Skeletal muscle cell (primary cell): ENCODE measurements at places on chromosomes 2 and 18.

DNA sequence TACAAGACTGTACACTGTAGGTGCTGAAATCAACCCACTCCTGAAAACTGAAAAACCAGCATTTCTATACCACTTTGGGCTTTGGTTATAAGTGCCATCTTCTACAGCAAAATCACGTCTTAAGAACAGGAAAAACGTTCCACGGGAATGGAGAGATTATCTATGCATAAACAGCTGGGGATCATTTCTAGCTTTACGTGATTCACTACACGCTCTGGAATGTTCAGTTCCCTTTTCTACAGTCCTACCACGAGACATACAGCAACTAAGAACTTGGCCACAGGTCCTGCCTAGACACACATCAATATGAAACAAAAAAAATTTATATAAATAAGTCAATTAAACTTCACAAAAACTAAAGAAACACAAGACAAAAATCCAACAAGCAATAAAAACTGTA is 3.6 kb downstream of the CXCR4 start:
- no peak for DNase-seq

DNA sequence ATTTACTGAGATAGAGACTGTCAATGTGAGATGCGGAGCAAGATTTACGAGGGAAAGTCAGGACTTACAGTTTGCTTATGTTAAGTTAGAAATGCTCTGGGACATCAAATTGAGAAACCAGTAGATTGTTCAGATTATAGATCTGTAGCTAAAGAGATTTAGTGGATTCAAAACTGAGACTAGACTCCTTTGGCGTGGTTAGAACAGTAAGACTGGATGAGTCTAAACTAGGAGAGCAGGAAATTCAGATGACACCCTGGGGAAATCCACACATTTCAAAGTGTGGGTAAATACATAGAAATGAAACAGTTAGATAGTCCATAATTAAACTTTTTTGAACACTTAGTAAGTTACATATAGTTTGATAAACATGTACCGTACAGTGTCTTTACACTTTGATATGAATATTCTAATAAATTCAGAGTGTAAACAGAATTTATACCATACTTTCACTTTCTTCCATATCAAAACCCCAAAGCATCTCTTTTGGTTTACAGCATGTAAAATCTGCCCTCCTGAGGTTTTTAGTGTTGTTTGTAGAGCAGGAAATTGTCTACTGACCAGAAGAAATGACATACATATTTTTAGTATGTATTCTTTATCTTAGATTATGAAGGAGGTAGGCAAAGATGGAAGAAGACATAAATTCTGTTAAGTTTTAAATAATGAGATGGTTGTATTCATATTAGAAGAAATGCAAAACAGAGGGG is 231.5 kb downstream of the NYAP2 start:
- no peak for DNase-seq

DNA sequence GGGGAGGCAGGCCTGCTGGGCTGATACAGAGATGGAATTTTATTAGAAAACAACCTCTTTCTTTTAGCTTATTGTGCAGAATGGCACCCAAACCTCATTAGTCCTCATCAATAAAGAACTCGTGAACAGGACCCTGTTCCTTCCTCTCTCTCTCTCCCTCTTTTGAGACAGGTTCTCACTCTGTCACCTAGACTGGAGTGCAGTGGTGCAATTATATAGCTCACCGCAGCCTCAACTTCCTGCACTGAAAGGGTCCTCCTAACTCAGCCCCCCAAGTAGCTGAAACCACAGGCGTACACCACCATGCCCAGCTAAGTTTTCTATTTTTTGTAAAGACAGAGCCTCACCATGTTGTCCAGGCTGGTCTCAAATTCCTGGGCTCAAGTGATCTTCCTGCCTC is 21.7 kb upstream of the AP1S3 start:
- DNase-seq, result no peak

GRCh38 chr2:68565858-68566257 is 77.5 kb upstream of the PROKR1 start:
- DNase-seq, result no peak

DNA sequence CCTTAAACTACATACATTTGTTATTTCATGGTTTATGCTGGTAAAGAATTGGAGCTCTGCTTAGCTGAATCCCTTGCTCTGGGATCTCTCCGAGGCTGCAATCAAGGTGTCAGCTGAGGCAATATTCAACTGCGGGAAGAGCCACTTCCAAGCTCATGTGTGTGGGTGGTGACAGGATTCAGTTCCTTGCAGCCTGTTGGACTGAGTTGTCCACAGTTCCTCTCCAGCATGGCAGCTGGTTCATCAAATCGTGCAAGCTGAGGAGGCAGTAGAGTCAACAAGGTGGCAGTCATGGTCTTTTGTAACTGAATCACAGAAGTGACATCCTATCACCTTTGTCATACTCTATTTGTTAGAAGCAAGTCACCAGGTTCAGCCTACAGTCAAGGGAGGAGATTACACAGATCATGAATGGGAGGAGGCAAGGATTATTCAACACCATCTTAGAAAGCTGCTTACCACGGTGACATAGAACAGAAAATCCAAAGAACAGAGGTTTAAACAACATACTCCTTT is 56.9 kb downstream of the CTIF start:
- no peak for DNase-seq

- DNase-seq, result no peak
These were observed 28.3 kb downstream of the ADAM23 start for GRCh38 chr2:206471524-206472062.

DNA sequence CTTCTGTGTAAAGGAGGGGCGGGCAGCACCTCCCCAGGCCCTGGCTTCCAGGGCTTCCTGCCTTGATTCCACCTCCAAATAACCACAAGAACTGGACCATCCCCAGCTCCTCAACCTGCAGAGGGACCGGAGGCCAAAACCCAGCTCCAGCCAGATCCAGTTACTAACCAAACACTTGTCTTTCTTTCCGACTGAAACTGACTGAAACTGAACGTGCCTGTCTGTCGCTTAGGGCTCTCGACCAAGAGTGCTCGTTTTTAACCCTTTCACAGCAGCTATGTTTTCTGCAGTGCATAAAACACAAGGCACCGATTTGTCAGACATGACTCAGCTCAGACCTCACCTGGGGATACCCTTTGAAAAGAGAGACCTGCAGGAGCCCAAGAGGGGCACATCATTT is 249.9 kb upstream of the SIX2 start:
- no peak for DNase-seq

GRCh38 chr2:3282056-3282998 is 95.3 kb downstream of the EIPR1 start:
- DNase-seq, result no peak

- DNase-seq, result no peak
These were observed 96.9 kb downstream of the COPS8 start for GRCh38 chr2:237182422-237183123.

DNA sequence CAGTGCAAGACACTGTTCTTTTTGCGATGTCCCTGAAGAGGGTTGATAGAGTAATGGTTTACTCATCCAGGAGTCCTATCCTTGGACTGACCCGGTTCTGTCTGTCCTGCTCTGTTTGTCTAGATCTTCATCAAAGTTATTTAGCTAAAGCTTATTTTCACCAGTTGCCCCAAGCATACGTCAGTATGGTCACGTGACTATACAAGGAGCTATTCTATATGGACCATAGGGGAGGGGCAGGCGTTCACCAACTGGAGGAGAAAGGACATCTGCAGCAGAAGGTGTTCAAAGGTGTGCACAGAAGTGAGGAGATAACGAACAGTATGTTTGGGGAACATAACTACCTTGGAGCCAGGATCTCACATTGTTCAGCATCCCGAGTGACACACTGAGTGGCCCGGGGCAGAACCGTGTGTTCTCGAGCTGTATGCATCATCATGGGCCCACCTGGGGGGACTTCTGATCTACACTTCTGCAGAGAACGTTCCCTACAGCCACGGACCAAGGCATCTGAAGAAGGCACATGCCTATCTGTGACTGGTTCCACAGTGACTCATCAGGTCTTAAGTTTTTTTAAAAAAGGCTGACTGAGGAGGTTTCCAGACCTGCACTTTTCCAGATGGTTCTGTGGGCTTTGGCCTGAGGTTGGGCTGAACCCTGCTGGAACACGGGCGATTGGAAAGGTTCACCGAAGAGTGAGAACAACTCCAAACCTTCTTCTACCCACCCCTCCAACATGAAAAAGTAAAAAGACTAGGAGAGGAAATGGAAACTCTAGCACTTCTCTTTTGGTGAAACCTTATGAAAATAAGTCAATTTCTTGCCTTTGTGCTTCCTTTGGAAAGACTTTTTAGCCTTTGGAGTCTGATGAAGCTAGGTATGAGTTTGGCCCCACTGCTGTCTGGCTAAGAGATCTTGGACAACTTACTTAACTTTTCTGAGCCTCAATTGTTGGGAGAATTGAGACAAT is 68.6 kb upstream of the YWHAQ start:
- peak; percentile 52 for DNase-seq

DNA sequence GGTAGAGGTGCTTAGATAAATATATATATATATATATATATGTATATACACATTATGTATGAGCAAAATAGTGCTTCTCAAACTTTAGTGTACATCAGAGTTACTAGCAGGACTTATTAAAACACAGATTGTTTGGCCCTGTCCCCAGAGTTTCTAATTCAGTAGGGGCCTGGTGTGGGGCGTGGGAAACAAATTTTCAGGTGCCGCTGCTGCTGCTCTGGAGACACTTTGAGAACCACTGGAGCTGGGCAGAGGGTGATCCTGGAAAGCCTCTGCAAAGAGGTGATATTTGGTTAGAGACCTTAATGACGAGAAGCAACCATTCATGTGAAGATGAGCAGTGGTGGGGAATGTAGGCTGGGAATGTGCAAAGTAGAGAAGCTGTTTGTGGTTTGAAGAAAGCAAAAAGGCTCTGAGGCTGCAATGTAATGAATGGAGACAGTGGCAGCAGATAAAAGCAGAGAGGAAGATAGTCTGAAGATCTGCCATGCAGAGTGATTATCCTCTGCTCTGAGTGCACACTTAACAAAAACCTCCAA is 142.9 kb downstream of the PLCL1 start:
- no peak for DNase-seq

DNA sequence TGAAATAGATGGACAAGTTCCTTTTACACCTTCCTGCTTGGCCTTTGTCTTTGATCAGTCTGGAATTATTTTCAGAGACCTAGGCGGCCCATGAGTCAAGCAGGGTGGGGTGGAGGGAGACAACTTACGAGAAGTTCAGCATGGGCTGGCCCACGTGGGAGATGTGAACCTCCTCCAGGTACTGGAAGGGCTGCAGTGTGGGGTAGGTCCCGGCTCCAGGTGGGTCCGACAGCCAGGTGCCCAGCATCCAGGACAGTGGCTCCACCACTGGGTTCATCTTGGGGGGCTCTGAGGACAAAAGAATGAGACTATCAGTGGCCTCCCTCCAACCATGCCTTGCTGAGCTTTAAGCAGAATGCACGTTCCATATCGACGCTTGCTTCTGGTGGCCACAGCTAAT is 30.8 kb downstream of the THAP4 start:
- DNase-seq, result no peak

DNA sequence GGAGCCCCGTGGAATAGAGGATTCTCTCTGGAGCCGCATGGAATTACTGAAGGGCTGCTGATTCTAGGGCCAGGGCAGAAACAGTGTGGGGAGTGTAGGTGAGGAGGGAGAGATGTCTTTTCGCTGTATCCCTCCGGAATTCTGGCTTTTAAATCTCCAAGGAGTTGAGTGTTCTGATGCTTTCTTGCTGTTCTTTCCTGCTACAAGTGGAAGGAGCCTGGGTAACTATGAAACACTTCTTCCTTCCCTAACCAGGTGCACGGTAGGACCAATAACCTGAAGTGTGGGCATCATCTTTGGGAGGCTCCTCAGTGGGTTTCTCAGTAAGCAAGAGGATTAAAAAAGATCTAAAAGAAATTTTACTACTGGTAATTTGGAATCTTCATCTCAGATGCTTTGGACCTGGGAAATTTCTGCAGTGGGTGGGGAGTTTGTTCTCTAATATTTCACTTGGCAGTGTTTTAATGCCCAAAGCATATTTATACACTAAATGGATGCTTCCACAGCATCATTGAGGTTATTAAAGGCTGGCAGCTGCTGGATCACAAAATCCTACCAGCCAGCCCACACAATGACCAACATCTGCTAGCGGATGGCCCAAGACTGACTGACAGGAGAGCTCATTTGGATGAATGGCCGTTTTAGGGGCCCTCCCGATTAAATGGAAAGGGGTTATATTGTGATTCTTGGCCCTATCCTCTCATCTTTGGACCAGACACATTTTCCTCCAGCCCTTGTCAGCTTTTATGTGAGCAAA is 2.1 kb downstream of the EML6 start:
- DNase-seq, result no peak

DNA sequence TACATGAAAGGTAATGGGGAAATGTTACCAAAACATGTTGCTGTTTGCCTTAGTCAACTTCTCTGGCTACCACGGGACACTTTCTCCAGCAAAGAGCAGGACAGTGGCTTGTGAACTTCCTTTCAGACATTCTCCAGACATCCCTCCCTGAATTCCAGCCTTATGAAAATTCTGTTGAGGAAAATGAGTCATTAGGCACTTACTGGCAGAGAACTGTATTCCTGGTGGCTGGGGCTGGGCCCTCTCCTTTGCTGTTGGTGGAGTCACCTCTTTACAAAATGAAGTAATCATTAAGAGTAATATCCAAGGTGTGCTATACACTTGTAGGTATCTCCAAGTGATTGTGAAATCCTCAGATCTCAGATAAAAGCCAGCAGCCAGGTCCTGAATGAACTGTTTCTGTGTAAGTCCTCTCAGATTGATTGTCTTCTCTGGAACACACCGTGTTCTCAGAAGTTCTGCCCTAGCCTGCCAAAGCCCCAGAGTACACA is 1.3 kb upstream of the FAP start:
- peak; percentile 79 for DNase-seq

DNA sequence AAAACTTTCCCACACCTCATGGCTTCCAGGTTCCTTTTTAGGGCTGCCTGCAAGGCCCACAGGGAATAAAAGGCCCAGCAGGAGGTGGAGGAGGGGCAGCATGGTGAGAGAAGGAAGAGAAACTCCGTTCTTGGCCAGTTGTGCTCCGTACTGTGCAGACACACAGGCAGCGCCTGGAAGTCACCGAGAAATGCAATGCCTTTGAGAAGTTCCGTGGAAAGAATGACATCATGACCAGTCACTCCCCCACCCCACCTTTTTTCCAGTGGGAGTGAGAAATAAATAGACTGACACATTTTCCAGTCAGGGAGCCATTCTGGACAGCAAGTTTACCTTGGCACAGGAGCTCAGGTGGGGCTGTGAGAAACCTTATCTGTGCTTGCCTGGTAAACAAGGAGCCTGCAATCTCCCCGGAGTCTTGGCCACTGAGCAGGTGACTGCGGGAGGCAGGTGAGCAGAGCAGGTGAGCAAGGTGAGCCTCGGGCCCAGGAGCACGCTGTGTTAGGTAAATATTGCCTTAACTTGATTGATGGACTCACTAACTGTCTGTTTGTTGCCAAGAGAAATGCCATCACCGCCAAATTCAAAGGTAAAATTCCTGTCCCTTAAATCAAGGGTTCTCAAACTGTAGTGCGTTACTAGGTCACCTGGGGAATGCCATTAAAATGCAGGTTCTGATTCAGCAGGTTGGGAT is 13.5 kb upstream of the LBH start:
- DNase-seq, result no peak

DNA sequence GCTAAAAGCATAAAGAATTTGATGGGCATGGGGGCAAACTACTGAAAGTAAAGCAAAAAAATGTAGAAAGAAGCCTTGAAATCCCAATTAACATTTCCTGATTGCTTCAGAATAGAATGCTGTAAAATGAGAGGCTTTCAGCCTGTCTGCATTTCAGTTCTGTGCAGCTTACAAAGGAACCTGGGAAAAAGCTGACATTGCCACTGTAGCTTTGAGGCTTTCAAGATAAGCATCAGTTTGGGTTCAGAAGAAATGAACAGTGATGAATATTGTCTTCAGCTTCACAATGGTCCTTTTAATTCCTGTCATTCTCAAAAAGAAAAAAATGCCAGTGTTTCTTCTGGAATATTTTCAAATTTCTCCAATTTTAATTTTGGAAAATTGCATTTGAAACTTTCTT is 242.7 kb downstream of the LRRTM1 start:
- no peak for DNase-seq
